ENCODE measurements at places on chromosomes 1 and 21.

DNA sequence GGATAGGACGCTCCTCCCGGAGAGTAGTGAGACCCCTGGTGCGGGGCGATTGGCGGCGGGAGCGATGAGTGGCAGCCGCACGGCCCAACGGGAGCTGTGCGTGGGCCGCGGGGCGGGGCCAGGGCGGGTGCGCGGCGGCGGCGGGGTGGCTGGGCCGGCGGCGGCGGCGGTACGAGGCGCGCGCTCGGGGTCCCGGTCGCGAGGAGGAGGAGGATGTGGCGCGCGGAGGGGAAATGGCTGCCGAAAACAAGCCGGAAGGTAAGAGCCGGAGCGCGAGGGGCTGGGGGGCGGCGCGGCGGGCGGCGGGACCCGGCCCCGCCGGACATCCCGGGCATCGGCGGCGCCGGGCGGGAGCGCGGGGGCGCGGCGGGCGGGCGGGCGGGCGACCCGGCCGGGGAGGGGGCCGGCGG is at the start of gene CAMTA1:
Gene CAMTA1, plus strand, starts transcription at position 137 of the 410 bp plus-strand sequence. Its CDS starts 77 bp downstream, at position 214.
- DNase-seq = no peak

DNA sequence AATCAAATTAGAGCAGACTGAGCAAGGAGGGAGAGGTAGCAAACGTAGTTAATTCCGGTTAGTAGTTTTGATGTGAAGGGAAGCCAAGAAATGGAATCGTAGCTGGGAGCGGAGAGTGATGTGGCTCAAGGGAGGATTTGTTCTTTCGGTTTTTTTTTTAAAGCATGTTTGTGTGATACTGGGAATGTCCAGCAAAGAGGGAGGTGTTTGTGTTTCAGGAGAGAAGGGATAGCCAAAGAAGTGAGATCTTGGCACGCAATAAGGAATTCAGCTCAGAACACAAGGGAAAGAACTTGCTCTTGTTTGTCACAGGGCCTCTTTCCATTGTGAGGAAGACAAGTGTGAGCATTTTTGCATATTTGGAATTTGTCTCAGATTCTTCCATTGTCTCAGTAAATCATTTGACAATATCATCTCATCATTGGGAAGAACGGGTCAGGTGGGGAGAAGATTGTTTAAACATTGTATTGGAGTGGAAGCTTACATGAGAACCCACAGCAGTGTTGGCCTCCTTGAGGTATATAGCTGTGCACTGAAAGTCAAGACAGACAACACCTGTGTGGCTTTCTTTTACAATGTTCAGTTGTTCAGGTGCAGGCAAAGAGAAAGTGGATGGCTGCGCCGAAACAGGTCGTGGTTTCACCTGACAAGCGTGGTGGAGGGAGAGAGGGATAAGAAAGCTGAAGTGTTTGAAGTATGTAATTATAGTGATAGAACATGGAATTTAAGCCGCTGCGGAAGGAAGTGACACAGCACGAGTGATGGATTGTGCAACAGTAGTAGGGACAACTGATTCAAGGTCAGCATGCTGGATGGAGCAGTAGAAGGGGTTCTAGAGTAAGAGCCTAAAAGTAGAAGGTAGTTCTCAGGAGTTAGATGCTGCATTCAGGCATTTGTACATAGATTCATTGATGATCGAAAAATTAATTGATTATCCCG is 25.4 kb downstream of the FMN2 start:
- DNase-seq = no peak

DNA sequence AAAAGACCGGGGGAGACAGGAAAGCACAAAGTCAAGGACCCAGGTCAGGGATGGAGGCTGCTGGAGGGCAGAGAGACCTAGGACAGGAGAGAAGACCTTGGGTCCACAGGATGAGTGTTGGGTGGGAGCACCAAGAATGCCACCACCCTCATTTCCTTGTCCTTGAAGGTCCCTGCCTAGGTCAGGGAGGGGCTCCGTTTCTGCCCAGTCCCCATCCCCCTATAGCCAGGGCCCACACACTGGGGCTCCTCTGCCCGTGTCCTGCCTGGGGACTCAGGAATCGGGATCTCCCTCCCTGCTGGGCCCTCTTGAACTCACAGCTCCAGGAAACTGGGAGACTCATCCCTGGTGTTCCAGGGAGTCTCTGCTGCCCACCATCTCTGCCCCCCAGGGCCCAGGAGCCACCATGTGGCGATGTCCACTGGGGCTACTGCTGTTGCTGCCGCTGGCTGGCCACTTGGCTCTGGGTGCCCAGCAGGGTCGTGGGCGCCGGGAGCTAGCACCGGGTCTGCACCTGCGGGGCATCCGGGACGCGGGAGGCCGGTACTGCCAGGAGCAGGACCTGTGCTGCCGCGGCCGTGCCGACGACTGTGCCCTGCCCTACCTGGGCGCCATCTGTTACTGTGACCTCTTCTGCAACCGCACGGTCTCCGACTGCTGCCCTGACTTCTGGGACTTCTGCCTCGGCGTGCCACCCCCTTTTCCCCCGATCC is 584 bp downstream of the TINAGL1 start:
- no peak for DNase-seq

DNA sequence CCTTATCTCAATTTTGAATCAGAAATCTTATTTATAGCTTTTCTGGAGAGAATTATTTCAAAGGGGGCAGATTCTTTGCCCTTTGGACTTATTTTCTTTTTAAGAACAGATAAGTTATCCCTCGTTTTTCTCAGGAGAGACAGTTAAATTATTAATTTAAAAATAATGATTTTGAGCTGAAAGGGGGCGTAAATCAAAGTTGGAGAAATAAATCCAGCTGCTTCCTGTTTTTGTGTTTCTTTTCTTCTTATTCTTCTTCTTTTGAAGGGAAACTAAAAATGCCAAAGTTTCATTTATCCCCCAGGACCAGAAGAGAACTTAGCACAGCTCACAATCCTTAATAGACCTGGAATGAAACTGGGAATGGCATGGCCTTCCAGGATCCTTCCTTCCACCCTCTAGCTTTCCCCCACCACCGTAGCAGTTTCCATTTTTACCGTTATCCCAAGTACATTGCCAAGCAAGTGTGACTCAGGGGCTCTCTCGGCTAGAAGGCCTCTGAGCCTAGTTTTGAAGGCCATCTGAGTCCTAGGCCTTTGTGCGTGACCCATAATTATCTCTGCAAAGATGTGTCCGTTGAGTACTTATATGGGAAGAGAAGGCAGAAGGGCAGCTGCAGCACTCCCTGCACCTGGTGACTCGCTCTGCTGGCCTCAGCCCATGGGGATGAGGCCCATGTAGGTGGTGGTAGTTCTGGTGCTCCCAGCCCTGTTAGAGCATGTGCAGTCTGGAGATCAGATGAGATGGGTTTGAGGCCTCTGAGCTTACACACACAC is 181.7 kb downstream of the ROR1 start:
- no peak for DNase-seq

DNA sequence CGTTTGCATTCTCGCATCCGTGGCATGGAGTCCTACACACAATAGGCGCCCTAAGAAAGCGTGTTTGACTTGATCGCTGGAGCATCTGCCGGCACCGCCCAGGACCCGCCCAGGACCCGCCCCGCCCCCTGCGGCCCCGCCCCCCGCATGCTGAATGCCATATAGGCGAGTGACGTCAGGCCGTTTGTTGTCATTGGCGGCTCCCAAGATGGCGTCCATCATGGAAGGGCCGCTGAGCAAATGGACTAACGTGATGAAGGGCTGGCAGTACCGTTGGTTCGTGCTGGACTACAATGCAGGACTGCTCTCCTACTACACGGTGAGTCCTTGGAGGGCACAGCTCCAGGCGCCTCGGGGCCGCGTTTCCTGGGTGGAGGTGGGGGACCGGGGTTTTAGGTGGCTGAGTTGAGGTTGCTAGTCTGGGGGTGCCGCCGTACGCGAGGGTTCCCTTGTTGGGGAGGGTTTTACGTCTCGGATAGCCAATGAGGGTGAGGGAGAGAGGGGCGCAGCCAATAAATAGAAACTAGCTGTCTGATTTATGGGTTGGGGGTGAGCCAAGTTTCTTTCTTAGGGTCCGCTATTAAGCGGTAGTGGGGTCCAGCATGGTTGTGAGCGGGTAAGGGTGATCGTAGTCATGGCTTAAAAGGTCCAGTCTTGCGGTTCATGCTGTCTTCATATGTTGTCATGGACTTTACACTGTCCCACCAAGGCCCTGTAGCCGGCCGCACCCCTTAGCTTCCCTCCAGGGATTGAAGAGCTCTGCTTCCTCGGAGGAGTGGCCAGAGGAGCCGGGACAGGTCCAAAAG is at the start of gene OSBPL9:
Gene OSBPL9, plus strand, starts transcription at position 190 of the 806 bp plus-strand sequence. Its CDS starts 19 bp downstream, at position 209.
- peak; percentile 83 for DNase-seq

- no peak for DNase-seq
Observed at GRCh38 chr1:47963568-47964358, 33.4 kb downstream of the TRABD2B start.

DNA sequence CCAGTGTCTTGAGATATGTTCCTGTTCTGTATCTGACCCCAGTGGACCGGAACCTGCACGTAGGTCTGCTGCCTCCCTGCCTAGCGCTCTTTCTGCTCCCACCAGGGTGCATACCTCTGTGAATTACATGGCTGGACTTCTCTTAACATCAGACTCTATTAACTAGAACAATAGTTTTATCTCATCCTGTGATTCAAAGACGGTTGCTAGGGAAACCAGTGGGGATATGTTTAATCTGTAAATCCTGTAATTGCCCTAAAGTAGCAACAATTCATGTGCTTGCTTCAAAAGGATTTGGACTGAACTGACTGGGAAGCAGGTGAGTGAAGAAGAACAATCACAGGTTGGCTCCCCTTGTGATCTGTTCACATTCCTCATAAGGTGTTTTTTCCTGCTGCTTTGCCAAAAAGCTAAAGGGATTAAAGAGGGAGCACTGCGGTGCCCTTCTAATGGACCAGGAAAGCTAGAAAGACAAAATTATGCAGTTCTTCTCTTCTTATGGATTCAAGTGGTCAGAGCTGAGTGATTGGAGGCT is 52.7 kb upstream of the DIRAS3 start:
- no peak for DNase-seq

DNA sequence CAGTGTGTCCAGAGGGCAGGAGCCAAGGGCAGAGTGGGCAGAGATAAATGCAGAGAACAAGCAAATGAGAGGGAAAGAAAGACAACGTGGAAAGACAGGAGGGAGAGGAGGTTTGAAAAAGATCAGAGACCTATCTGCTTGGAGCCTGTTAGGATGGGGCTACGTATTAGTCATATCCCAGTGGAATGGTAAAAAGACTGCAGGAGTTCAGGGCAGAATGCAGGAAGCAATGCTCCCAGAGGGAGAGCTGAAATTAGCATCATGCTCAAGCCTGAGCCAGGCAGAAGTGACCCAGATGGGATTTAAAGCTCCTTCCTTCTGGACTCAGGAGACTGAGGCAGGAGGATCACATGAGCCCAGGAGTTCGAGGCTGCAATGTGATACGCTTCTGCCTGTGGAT is 261.3 kb upstream of the CHRM3 start:
- DNase-seq = no peak

GRCh38 chr1:94118013-94118412 is 2.9 kb downstream of the ABCA4 start:
- DNase-seq = no peak

GRCh38 chr1:246106342-246106763 is 400.7 kb downstream of the SMYD3 start:
- no peak for DNase-seq

DNA sequence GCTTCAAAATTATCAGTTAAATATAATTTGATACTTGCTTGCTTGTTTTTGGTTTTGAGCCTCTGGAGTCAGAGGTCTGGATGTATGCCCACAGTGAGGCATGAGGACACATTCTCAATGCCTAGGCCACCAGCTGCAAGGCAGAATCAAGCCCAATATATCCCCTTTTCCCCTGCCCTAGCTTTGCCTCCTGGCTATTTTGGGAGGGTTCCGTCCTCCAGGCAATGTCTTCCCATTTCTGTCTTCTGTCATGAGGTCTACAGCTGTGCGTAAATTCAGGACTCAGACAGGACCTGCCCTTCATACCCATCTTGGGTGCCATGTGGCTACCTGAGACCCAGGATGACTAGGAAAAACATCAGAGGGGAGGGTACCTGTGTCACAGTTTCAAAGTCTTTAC is 19.2 kb downstream of the NRDC start:
- DNase-seq = no peak

- no peak for DNase-seq
Observed at GRCh38 chr1:17122521-17123164, 3.4 kb upstream of the PADI2 start.

DNA sequence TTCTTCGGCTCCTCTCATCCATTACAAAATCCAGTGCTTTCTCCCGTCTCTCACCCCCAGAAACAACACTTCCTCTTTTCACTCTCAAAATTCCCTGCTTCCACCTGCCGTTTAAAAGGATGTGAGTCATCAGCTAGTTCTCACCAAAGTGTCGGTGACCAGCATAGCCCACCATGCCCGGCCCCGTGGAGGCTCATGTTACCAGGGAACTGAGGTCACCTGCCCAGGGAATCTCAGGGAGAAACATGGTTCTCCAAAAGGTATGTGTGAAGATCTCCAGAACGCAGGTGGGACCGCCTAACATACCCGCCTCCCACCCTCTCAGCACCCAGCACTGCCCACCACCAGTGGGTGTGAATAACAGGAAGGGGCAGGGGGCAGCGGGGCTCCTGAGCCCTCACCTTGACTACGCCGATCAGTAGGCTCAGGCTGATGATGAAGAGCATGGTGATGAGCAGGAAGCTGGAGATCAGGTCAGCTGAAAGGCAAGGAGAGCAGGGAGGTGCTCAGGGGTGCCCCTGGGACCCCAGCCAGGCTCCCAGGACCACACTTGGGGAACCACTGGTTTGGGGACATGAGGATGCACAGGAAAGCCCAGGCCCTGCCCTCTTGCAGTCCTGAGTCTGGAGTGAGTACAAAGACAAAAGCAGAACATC is 16.2 kb downstream of the LAPTM5 start:
- no peak for DNase-seq

GRCh38 chr21:35737449-35737848 is 322.9 kb downstream of the SETD4 start:
- no peak for DNase-seq

- no peak for DNase-seq
Observed at GRCh38 chr1:81463936-81464837, 336.5 kb upstream of the ADGRL2 start.

DNA sequence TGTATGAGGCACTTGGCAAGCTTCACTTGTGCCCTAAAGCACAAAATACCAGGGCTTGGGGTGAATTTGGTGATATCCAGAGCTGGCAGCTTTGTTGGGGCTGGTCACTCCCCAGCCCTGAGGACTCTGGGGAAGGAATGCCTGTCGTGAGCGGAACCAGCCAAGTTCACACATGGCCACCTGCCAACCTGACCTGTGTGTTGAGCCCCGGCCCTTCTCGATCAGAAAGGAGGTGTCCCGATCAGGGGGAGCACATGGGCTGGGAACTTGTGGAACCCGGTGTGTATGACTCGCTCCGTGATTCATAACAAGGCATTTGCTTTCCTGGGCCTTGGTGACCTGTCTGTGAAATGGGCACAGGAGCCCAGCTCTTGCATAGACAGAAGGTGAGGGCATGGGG is 43.1 kb downstream of the AGPAT3 start:
- no peak for DNase-seq

- no peak for DNase-seq
Observed at GRCh38 chr1:241695246-241696171, 43.4 kb downstream of the WDR64 start.

All from central memory CD4-positive, alpha-beta T cell (primary cell).